NCI-H748 treated with DMSO at 0.1 percent for 48 hours (cell line): ENCODE measurements at places on chromosomes 7 and 10.

DNA sequence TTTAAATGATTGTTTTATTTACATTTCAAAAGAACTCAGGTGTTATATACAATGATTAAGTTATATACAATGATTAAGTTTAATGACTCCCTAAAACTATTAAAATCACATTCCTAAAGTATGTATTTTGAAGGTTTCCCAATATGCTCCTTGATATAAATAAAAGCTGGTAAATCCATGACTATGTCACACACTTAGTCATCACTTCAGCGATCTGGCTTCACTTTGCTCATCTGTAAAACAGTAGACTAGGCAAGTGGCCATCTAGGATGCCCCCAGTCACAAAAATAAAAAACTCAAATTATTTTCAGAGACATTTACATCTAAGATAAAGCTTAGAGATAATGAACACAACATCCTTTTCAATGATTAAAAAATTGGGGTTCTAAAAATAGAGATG, 10.8 kb downstream of the ICA1 start:
- DNase-seq, result no peak

GRCh38 chr7:78379148-78379547, 580.6 kb downstream of the PHTF2 start:
- no peak for DNase-seq

DNA sequence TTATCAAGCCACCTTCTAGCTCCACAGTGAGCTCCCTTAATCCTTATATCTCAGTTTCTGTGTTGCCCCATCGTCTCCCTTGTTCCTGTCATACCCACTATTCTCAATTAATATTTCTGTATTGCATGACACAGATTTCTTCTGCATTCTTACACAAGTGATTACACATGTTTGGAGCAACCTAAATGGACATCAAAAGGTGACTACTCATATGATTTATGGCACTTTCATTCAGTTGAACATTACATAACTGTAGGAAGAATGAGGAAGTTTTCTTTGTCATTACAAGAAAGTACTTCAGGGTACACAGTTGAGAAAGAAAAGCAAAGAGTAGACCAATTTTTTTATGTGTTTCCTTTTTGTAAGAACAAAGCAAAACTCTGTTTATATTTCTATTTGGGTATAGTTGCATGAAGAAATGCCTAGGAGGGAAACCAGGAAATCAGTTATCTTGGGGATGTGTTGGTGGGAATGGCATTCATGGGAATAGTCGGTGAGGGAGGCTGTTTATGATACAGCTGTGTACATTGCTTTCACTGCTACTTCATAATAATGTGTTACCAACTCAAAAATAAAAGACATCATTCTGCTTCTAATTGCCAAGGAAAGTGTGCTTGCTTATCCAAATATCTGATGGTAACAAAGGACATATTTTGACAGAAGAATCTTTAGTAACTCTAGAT, 23.6 kb upstream of the PRSS37 start:
- DNase-seq, result no peak

- no peak for DNase-seq
Measured at GRCh38 chr10:49023752-49024151, 84.1 kb upstream of the LRRC18 start.

DNA sequence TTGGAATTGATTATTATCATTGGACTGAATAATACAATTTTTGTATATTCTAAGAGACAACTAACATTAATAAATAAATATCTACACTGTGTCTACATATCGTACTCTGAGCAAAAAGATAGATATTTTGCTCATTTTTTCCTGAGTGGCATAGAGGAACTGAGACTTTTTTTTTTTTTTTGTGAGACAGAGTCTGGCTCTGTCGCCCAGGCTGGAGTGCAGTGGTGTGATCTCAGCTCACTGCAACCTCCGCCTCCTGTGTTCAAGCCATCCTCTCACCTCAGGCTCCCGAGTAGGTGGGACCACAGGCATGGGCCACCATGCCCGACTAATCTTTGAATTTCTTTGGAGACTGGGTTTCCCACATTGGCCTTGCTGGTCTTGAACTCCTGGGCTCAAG, 14.0 kb downstream of the KMT2E start:
- DNase-seq, result no peak
